ENCODE measurements at places on chromosomes 5 and 9.

GRCh38 chr9:13597004-13597403 is 317.5 kb upstream of the MPDZ start:
- DNase-seq, result no peak

DNA sequence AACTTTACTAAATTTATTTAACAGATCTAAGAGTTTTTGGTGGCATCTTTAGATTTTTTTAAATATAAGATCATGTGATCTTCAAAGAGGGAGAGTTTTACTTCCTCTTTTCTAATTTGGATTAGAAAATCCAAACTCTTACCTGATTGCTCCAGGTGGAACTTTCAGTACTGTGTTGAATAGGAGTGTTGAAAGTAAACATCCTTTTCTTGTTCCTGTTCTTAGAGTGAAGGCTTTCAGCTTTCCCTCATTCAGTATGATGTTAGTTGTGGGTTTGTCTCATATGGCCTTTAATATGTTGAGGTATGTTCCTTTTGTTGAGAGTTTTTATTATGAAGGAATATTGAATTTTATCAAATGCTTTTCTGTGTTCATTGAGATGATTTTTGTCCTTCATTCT is 650.0 kb upstream of the SGCD start:
- no peak for DNase-seq

DNA sequence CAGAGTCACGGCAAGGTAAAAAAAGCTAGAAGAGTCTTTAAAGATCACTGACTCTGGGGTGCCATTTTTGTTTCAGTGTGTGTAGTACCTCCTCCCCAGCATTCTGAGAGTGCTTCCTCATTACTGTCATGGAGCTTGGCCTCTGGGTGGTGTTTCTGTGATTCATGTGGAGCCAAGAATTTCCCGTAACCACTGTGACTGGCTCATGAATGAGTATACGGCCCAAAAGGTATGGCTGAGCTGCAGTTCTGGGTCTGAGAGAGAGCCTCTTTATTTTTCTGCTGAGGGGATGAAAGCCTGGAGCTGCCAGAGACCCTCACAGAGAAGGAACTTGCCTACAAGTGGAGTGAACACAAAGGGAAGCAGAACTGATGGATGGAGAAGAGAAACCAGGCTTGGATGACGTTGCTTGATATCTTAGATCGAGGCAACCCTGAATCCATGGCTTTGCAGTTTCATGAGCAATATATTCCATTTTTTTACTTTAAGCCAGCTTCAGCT is 85.6 kb downstream of the PTTG1 start:
- DNase-seq, result peak; percentile 50

GRCh38 chr9:9389904-9390303 is 1222.9 kb downstream of the PTPRD start:
- DNase-seq, result no peak

- no peak for DNase-seq
Measured at GRCh38 chr5:173315495-173316338, 12.5 kb downstream of the STC2 start.

GRCh38 chr9:7739595-7739994 is 60.0 kb downstream of the DMAC1 start:
- DNase-seq, result no peak

DNA sequence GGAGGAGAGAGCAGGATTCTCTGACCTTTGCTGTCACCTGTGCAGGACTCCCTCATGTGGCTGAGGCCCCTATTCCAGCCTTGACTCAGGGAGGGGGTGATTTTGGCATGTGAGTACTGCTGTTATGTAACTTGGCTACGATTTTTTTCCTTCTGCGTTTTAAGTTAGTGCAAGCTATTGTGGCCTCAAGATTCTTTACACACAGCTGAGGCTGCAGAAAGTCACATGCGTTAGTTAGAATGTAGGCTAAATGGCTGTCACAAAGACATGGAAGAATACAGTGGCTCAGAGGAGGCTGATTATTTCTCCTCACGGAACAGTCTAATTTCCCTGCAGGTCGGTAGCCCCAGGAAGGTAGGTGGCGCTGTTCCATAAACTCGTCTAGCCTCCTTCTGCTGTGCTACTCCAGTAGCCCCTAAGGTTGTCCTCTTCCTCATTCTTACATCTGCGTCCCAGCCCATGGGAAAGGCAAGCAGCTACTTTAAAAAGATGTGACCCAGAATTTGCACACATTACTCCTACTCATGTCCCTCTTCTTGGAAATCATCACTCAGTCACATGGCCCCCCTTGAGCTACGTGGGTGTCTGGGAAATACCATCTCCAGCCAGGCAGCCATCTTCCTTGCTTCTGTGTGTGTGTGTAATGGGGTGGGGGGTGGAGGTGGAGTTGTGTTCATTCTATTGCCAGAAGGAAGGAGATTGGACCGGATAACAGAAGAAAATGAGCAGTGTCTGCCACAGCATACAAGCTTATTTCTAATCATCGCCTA is 486.6 kb downstream of the CCDC171 start:
- DNase-seq, result no peak

GRCh38 chr5:86765778-86766502 is 148.2 kb downstream of the COX7C start:
- no peak for DNase-seq

DNA sequence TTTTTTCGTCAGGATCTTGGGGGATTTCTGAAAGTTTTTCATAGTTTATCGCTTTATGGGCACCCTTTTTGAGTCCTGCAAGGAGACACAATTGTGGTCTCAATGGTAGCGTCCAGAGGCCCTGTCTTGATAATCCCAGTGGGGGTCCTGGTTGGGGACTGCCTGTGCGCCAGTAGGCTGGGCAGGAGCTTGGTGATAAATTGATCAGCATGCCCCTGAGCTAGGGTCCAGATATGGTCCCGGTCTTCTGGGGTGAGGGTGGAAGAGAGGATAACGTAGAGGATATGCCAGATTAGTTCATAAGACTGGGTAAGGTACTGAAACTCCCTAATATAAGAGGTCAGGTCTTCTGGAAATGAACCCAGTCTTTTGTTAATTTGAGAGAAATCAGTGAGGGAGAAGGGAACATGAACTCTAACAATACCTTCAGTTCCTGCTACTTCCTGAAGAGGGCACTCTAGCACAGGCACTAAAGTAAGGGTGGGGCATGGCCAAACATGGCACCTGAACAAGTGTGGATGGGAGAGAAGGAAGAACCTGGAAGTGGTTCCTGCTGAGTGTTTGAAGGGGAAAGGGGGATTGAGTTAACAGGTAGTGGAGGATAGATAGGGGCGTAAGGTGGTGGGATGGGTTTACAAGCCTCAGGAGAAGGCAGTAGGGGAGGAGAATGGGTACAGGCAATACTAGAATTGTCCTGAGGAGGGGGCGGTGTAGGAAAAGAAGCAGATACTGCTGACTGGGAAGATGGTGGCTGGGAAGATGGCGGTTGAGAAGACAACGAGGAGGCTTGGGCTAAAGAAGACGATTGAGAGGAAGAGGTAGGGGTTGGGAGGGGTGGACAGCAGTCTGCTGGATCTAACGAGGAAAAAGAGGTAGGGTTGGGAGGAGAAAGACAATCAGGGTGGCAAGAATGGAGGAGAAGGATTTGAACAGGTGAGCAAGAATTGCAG is 33.8 kb upstream of the ANXA2R start:
- no peak for DNase-seq

DNA sequence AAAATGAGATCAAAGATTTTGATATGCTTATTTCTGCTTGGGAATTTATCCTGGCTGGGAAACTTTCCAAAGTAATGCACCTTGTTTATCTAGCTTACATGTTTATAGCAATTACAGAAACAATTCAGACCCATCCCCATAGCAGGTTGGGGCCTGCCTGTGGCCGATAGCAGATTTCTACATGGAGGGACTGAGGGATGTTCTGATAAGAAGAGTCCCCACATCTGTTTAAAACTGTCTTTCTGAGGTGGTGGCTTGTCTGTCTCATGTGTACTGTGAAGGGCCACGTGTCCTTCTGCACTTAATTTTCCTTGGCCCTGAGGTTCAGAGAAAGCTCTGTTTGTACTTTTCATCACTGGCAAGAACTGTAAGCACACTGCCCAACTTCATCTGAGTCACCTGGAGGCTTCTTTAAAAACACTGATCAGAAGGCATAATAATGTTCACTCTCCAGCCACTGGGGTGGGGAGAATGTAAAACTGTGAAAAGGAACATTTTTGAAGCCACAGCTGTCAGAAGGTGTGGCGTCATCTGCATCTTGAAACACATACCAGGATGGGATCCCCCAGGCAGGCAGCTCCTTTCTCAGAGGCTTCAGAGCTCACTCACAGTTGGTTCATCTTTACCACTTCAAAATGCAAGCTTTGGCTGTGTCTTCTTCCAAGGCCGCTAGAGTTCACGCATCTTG is 80.3 kb downstream of the MAP1B start:
- no peak for DNase-seq

DNA sequence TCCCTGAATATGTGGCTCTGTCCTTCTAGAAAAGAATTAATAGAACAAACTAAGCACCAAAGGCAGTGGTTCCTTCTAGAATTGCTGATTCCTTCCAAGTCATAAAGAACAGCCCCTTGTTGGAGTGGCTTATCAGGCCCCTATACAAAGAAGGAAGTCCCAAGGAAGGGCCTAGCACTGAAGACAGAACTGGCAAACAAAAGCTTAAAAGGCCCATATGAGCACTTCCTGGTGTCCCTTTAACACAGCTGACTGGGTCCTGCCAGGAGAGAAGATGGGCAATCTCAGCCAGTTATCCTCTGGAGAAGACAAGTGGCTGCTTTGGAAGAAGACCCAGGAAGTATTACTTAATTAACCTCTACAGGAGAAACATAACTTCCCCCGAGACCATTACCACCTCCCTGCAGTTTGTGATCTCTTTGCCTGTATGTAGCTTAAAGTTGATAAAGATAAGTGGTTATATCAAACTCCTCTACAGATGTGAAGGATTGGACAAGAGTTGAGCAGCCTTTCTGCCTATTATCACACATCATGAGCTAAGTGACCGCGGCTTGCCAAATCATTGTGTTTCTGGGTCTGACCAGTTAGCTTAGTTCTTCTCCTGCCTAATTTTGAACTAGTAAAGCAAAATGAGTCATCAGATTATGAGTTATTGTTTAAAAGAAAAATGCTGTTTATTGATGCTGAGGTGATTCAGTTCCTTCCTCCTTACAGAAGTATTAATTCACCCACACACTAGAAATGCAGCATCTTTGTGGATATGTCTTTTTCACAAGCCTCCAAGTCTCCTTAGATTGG is 13.3 kb upstream of the STING1 start:
- no peak for DNase-seq

GRCh38 chr9:97319395-97319794 is 11.9 kb downstream of the CCDC180 start:
- DNase-seq, result no peak

- DNase-seq, result no peak
Measured at GRCh38 chr5:181173027-181173419, 25.6 kb downstream of the OR2V2 start.

DNA sequence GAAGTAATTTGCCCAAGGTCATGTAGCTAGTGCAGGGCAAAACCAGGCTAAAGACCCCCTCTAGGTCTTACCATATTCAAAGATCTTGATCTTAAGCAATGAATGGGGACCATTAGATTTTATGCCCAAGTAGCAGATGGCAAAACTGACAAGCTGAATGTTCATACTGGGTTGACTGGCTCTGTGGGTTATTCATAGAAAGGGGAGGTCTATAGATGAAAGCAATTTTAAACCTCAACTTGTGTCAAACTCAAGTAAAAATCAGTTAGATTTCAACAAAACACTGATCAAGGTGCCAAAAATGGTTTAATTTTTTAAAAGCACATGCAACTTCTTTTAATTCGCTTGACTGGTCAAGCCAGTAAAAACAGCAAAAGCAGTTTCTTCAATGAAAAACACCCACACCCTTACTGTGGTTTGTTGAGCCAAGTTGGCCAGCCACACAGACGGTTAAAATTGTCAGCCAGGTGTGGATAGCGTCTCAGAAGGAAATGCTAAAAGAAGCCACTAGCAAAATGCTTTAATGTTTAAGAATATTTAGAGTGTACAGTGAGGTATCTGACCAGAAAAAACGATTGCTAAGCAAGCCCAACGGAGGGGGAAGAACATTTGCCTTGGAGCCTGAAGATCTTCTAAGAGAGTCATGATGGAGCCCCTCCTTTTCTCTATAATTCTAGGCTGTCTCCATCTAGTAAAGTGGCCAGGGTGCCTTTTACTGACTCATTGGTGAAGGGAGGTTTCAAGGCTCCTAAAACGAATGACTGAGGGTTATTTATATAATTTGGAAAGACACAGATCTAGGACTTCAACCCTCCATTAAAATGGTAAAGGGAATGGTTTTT is 539.6 kb upstream of the CLINT1 start:
- no peak for DNase-seq

GRCh38 chr5:179840766-179841165 is 17.9 kb downstream of the MRNIP start:
- DNase-seq, result no peak

- DNase-seq, result no peak
Measured at GRCh38 chr9:17088566-17088965, 46.3 kb upstream of the CNTLN start.

DNA sequence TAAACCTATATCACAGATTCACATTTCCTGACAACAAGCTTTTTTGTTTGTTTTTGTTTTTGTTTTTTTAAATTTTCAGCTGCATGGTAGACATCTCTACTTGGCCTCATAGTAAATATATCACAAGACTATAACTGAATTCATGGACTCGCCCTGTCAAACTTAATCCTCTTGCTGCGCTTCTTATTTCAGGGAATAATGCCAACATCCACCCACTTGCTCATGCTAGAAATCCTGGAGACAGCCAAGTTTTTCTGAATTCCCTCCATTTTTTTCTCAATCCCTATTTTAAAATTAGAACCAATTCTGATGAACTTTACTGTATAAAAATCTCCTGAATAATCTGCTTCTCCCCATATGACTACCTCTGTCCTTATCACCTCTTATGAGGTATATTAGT is 283.6 kb upstream of the RPS23 start:
- no peak for DNase-seq

- no peak for DNase-seq
Measured at GRCh38 chr5:172086194-172086975, 79.9 kb upstream of the FBXW11 start.

DNA sequence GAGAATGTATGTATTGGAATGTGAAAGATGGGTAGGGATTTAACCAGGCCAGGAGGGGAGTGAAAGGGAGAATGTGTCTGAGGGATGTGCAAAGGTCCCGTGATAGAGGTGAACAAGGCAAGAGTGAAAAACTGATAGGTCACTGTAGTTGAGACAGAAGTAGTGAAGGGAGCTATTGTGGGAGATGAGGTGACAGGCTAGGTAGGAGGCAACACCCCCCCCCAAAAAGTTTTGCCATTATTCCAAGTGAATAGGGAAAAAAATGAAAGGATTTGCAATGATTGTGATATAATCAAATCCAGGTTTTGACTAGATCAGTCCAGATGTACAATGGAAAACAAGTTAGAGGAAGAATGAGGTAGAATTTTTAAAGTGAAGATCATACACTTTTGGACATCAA is 136.6 kb upstream of the GPR151 start:
- no peak for DNase-seq

GRCh38 chr9:8637626-8638025 is 838.0 kb upstream of the DMAC1 start:
- no peak for DNase-seq

DNA sequence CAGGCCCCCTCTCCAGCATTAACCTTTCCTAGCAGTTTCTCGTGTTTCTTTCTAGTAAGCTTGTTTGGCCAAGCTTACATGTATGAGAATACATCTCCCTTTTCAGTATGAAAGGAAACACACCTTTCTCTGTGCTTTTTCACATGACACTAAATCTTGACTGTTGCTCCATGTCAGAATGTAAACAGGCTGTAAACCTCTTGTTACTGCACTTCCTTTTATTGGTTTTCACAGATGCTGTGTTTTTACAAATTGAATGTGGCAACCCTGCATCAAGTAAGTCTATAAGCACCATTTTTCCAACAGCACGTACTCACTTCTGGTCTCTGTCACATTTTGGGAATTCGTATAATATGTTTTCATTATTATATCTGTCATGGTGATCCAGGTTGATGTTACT is 2.2 kb upstream of the CANX start:
- DNase-seq, result no peak
